ENCODE measurements at places on chromosomes 6 and 20.

DNA sequence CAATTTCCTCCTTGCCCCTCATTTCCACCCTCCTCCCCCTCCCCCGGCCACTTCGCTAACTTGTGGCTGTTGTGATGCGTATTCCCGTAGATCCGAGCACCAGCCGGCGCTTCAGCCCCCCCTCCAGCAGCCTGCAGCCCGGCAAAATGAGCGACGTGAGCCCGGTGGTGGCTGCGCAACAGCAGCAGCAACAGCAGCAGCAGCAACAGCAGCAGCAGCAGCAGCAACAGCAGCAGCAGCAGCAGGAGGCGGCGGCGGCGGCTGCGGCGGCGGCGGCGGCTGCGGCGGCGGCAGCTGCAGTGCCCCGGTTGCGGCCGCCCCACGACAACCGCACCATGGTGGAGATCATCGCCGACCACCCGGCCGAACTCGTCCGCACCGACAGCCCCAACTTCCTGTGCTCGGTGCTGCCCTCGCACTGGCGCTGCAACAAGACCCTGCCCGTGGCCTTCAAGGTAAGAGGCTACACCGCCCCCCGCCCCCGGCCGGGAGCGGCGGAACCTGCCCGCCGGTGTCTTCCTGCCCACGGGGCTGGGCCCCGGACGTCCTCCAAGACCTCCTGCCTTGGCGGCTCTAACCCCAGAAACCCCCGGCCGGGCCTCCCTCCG, 44.9 kb upstream of the SUPT3H start:
- DNase-seq, result no peak

DNA sequence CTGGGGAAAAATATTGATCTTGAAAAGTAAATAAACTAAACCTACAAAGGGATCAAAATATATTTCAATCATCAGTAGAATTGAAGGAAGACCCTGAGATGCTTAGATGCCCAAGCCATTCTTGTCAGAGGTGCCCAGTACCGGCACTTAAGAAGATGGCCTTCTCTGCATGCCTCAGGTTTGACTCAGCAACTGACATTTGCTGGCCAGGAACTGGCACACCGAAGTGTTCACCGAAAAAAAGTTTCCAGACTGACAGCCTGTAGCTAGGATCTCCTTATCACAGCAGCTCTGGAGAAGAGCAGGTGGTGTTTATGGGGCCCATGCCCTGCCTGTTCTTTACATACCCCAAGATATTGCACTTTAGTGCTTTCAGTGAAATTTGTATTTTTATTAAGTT, 203.2 kb downstream of the MOXD1 start:
- no peak for DNase-seq

DNA sequence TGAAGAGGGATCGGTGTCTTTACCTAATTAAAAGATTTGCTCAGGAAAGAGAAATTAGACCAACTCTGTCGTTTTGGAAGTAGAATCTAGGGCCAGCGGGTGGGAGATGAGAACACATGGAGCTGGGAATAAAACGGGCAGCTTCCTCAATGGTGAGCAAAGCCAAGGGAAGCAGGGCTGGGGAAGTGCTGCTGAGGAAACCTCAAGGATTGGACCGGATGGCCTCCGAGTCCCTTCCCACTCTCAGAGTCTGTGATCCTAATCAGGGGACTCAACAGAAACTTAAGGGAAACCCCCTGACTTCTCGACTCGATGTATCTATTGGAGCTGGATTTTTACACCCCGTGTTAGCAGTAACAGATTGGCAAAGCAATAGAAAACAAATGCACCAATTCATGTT, 10.8 kb downstream of the GCNT2 start:
- no peak for DNase-seq

- DNase-seq, result no peak
Measured at GRCh38 chr6:99491171-99491570, 24.1 kb downstream of the USP45 start.
